ENCODE measurements at places on chromosomes 16 and 17. TPM values are rescaled to one million over a fixed set of nuclear protein-coding genes. Genes with fewer than 3 reads are reported as not detected.
A peak's percentile ranks its signal among the peaks of the same experiment; 100 is the strongest.

Gene CES5A
- not detected for total RNA-seq

Gene ZMYND15
- 0.17 TPM for total RNA-seq

GRCh38 chr16:81519301-81520150, 74.9 kb downstream of the CMIP start:
- no peak for DNase-seq

GRCh38 chr16:25951999-25952398, 260.2 kb downstream of the HS3ST4 start:
- DNase-seq, result no peak

DNA sequence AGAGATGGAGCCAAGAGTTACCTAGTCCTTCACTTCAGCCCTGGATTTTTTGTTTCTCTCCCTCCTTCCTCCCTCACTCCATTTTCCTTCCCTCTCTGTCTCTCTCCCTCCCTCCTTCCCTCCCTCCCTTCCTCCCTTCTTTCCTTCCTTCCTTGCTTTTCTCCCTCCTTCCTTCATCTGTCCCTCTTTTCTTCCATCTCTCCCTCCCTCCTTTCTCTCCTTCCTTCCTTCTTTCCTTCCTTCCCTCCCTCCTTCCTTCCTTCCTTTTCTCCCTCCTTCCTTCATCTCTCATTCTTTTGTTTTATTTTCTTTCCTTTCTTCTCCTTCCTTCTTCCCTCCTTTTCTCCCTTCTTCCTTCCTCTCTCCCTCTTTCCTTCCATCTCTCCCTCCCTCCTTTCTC, 283.5 kb downstream of the MAF start:
- no peak for DNase-seq

DNA sequence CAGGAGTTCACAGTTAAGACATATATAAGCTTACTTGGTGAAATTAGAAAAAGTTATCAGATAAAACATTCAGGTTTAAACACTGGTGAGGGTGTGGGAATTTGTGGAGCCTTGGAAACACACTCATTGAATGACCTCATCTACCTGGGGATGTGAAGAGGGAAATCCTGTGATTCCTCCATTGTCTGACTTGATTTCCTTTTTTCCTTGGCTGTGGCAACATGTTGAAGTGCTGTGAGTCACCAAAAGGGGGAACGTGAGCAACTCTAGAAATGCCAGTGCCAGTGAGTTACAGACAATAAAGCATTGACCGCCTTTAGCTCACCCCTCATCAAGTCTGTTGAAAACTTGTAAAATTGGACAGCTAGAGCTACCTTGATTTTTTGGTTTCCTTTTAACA, 1.8 kb downstream of the HMOX2 start:
- peak; percentile 44 for DNase-seq

DNA sequence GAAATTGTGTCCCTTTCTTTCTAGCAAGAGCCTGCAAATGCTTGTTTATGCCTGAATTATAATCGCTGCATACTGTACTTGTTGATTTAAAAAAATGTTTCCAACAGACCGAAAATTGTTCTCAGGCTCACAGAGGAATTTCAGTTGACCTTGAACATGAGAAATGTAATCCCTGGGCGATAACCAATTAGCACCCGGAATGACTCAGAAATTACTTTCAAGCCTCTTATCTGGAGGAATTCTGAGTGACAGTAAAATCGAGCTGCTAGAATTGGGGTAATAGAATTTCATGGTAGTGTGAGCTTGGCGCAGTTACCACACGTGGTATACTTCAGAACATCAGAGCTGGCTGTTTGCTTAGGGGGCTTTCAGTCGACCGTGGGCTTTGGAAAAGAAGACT, 139.1 kb upstream of the CACNG3 start:
- no peak for DNase-seq

GRCh38 chr16:70592106-70592571, 54.2 kb upstream of the IL34 start:
- DNase-seq, result no peak

Measured in activated naive CD4-positive, alpha-beta T cell treated with anti-CD3 and anti-CD28 coated beads for 36 hours (primary cell).